ENCODE measurements at places on chromosomes 2 and 18.

- peak; percentile 36 for DNase-seq
Observed at GRCh38 chr18:3722649-3723433, 272.9 kb downstream of the TGIF1 start.

DNA sequence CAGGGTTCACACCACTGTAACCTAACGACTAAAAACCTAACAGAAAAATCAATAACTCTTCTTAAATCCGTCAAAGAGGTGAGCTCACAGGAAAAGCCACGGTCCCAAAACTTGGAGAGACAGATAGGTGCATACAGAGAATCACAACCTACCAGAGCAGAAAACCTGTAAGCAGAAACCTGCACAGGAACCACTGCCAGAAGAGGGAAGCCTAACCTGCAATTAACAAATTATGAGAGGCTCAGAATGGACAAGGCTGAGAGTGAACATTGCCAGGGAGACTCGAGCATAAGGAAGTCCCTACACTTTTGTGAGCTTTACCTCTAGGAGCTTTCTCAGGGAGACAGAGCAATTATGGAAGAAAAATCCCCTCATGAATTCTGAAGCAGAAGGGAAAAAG is 156.2 kb upstream of the NETO1 start:
- no peak for DNase-seq

GRCh38 chr2:43210467-43211303 is 15.7 kb downstream of the ZFP36L2 start:
- peak; percentile 81 for DNase-seq

- no peak for DNase-seq
Observed at GRCh38 chr2:236843161-236843968, 242.3 kb upstream of the COPS8 start.

- DNase-seq: no peak
Observed at GRCh38 chr2:72205504-72205881, 57.8 kb upstream of the CYP26B1 start.

- no peak for DNase-seq
Observed at GRCh38 chr2:233994151-233994550, 56.4 kb upstream of the SPP2 start.

- no peak for DNase-seq
Observed at GRCh38 chr2:165311949-165312348, 72.7 kb downstream of the SCN2A start.

All from erythroblast (primary cell).